Renal cortex interstitium (tissue), 15 donors: ENCODE measurements at places on chromosomes 4 and X. TPM values are rescaled to one million over a fixed set of nuclear protein-coding genes. Genes with fewer than 3 reads are reported as not detected.

Gene TDO2
- polyA plus RNA-seq: 2.5 TPM

DNA sequence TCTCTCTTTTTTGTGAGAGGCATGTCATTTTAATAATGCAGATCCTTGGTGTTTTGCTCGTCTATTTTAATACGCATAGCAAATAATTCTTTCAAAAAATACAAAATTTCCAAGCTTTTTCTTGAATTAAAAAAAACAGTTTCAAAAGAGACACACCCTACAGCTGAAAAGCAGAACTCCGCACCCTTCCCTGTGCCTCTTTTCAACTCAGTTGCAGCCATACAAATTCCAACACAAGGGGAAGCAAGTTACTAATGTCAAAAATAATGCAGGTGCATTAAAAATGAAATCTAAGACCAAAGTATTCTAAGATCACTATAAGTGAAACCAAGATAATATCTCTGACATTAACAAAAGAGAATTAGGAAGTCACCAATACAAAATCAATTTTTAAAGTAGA lies 66.6 kb downstream of the NR3C2 start:
- DNase-seq: no peak

DNA sequence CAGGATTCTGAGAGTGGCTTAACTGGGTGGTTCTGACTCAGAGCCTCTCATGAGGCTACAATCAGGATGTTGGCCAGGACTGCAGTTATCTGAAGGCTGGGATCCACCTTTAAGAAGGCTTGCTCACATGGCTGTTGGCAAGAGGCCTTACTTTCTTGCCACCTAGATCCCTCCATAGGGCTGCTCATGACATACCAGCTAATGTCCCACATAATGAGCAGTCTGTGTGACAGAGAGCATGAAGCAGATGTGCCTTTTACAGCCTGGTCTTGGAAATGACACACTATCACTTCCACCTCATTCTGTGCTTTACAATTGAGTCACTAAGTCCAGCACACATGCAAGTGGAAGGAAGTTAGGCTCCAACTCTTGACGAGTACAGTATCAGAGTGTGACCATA lies 4.3 kb upstream of the RBM3 start:
- no peak for DNase-seq

Gene ACSL1
- polyA plus RNA-seq: 51.9 TPM

Gene MAGEA1
- polyA plus RNA-seq: not detected

Gene TLR1
- 3.6 TPM for polyA plus RNA-seq

Gene FGFBP2
- not detected for polyA plus RNA-seq

Gene DCAF12L2
- polyA plus RNA-seq: 2.0 TPM

Gene BTC
- 4.7 TPM for polyA plus RNA-seq

DNA sequence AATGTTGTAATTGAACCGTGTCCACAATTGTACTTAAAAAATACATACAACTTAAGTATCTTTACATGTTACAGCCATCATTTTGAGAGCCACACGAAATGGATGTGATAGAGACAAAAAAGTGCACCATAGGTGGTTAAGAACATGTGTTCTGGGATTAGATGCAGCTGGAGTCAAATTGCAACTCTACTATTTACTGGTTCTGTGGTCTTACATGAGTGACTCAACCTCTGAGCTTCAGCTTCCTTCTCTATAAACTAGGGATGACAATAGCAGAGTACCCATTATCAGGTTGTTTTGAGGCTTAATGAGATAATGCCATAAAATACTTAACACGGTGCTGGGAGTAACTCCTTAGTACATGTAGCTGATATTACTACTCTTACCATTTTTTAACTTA lies 130.4 kb downstream of the IDS start:
- no peak for DNase-seq

DNA sequence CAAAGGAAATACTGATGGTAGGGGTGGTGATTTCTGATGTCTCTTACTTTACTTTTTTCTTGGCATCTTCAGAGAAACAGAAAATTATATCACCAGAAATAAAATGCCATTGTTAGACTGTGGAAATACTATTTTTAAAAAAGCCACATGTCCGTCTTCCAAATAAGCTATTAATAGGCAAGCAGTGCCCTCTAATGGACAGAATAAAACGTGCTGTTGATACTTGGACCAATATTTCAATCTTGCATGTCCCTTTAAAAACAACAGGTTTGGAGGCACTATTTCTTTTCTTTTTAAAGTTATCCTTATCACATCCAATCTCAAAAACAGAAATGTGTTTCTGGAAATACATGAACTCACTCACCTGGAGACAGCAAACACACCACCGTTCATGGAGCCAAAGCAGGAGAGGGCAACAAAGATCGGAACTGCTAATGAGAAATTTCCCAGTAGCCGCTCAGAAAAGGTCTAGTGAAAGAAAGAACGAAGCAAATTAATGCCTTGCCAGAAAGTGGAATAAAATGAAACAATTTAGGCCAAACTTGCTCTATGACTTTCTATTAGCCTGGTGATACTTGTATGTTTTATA lies 59.2 kb downstream of the SLC7A11 start:
- DNase-seq: peak; percentile 44

DNA sequence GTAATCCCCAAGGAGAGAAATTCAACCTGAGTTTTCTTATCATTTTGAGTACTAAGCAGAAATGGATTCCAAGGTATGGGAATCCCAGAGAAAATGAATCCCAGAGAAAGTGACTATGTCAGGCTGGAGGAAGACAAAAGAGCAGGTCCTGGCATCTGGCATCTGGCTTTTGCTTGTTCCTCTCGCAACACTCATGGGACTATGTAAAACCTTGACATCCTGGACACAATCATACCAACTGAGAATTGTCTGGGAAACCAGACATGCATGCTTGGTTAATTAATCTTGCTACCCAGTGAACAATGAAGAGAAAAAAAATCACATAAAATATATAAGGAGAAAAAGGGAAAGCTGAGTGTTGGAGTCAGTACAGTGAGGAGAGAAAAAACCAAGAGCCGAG lies 12.9 kb downstream of the DCAF8L1 start:
- no peak for DNase-seq

Gene MAGEA11
- not detected for polyA plus RNA-seq

GRCh38 chr4:112279882-112280315 lies 5.8 kb downstream of the TIFA start:
- DNase-seq: no peak

DNA sequence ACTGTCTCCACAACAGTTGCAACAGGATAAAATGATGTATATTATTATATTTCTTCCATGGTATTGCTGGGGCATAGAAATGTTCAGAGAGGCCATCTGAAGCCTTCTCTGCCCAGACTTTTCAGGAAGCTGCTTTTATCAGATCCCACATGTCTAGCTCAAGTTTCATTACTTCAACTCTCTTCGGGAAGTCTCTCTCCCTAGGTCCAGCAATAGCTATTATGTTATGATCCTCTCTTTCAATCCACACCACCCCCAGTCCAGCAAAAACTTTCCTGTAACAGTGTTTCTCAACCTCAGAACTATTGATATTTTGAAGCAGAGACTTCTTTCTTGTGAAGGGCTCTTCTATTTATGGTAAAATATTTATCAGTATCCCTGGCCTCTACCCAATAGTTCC lies 44.9 kb downstream of the CXCL1 start:
- DNase-seq: no peak

DNA sequence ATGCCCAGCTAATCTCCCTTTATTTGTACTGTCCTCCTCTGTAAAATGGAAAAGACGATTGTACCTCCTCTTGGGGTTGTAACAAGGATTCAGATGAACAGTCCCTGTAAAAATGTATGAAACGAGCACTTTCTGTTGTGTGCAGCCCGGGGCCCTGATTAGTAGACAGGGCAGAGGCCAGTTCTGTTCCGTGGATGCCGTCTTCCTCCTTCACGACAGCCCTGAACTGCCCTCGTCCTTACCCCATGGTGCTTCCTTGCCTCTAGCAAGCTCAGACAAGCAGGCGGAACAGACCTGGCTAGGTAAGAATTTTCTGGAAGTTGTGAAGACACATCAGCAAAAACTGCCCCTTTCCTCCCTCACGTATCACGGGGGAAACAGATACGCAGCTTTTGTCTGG lies 22.3 kb upstream of the TADA2B start:
- no peak for DNase-seq

- no peak for DNase-seq
Observed at GRCh38 chrX:44975666-44976263, 102.8 kb downstream of the KDM6A start.

GRCh38 chr4:8200302-8200975 lies 1.3 kb downstream of the SH3TC1 start:
- DNase-seq: no peak

Gene AMER1
- polyA plus RNA-seq: 7.7 TPM

GRCh38 chr4:38620527-38621027 lies 43.4 kb upstream of the KLF3 start:
- no peak for DNase-seq

Gene TLR7
- 0.70 TPM for polyA plus RNA-seq

GRCh38 chr4:127868196-127868595 lies 12.5 kb upstream of the PLK4 start:
- DNase-seq: no peak

Gene CHIC2
- polyA plus RNA-seq: 27.4 TPM

DNA sequence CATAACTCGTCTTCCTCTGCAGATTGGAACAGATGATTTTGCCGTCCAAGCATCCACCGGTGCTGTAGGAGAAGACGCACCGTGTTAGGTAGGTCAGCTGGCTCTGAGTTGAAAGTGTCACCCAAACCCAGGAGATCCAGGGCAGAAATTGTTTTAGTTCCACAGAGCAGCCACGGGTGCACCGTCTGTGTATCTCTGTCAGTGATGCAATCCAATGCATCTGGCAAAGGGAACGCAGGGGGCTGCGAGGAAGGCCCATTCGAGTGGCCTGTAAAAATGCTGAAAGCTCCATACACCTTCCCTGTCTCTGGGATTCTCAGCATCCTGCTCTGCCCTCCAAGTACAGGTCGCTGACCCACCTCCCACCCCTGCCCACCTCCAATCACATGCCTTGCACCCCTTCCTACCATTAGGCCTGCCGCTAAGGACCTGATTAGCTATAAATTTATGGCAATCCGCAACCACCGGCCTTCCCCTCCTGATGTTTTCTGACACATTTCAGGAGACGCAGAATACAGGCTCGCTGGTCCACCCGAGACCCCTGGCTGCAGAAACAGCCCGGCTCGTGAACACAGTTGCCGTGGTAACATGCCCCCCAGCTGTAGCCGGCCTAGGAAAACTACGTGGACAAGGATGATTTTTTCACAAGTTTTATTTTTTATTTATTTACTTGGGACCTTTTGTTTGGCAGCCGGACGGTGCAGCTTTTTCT lies 39.7 kb upstream of the SHOX start:
- DNase-seq: no peak

Gene CPE
- polyA plus RNA-seq: 122 TPM

DNA sequence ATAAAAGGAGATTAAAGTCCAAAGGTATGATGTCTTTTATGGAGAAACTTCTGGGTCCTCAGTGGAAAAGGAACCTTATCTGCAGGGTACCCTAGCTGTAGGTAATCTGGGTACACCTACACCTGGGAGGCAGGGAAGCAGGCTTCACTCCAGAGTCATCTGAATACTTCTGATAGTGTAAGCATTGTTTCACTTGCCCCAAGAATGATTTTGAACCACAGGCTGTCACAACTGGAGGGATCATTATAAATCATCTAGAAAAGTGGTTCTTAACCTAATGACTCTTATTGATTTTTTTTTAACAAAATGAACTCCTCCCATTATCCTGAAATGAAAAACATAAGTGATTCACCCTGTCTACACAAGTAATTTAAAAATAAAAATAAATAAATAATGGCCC lies 44.0 kb upstream of the STK26 start:
- DNase-seq: no peak

Gene LEF1
- 85.9 TPM for polyA plus RNA-seq

- no peak for DNase-seq
Observed at GRCh38 chrX:39310891-39311290, 509.6 kb downstream of the MID1IP1 start.

- DNase-seq: no peak
Observed at GRCh38 chr4:13626492-13627177, 890 bp downstream of the BOD1L1 start.

DNA sequence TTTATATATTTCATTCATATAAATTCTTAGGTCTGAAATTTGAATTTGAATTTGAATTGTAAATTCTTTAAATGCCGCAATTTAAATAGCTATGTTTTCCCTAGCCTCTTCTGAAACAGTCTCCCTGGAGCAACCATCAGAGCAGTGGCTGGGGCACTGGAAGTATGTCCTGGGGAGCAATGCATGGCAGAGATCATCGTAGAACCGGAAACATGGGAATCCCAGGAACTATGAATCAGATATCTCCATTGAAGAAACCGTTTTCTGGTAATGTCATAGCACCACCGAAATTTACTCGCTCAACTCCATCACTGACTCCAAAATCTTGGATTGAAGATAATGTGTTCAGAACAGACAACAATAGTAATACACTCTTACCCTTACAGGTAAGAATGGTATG lies 4.9 kb downstream of the CPEB2 start:
- no peak for DNase-seq

Gene PWWP3B
- polyA plus RNA-seq: 2.3 TPM

Gene SSX1
- not detected for polyA plus RNA-seq

Gene MAGEC2
- not detected for polyA plus RNA-seq

GRCh38 chr4:15964159-15964558 lies 1.2 kb upstream of the FGFBP2 start:
- DNase-seq: no peak

Gene PNMA5
- 0.16 TPM for polyA plus RNA-seq

Gene TBC1D9
- polyA plus RNA-seq: 68.9 TPM

DNA sequence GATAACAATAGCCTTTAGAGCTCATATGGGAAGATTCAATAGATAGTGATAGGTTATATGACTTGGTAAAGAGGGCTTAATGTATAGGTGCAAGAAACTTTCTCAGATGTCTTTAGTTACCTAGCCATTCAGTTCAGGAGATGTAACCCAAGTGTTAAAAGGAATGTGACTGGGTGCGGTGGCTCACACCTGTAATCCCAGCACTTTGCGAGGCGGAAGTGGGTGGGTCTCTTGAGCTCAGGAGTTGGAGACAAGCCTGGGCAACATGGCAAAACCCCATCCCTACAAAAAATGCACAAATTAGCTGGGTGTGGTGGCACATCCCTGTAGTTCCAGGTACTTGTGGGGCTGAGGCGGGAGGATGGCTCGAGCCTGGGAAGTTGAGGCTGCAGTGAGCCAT lies 7.9 kb downstream of the TET2 start:
- no peak for DNase-seq

Gene MTMR8
- polyA plus RNA-seq: 2.4 TPM

GRCh38 chrX:13655674-13656073 lies 2.7 kb downstream of the TCEANC start:
- DNase-seq: no peak

- no peak for DNase-seq
Observed at GRCh38 chr4:28146191-28146590, 1285.5 kb downstream of the STIM2 start.

- no peak for DNase-seq
Observed at GRCh38 chr4:113908829-113909228, 70.6 kb downstream of the ARSJ start.

DNA sequence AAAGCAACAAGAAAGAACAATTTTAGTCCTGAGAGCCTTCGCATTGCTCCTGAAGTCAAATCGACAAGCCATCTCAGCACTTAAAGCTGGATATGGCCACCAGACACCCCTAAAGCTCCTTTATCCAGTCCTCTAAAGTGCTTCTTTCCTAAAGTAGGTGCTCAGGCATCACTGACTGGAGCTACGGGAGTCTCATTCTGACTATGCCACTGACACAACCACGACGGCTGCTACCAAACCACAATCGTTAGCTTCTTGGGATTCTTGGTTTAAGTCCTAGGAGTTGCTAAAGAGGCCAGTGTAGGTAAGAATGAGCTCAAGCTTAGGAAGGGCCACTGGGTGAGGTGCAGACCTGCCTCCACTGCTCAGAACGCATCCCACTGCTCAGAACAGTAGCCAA lies 1.0 kb downstream of the SLC10A6 start:
- DNase-seq: no peak

- DNase-seq: no peak
Observed at GRCh38 chr4:161642708-161643107, 521.1 kb downstream of the FSTL5 start.

GRCh38 chr4:119315036-119315435 lies 6.9 kb downstream of the FABP2 start:
- no peak for DNase-seq
